ENCODE measurements at places on chromosomes 1 and 21.

GRCh38 chr1:10620776-10621175 lies 146.0 kb downstream of the PEX14 start:
- DNase-seq: no peak

- DNase-seq: no peak
Observed at GRCh38 chr1:172019976-172020375, 178.7 kb downstream of the DNM3 start.

DNA sequence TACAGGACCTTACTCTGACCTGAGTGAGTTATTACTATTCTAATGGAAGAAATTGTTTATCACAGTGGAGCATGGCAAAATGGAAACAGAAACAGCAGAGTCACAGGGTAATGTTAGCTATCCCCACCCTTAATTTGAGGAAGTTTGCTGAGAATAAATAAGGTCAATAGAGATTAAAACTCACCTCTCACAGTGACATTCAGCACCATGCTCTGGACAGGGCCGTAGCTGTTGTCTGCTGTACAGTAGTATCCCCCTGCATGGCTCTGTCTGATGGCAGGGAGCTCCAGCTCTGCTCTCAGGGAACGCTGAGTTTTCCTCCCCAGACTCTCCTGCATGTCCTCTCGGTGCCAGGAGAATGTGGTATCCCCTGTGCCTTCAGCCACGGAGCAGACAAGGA lies 11.9 kb downstream of the FCRL4 start:
- no peak for DNase-seq

DNA sequence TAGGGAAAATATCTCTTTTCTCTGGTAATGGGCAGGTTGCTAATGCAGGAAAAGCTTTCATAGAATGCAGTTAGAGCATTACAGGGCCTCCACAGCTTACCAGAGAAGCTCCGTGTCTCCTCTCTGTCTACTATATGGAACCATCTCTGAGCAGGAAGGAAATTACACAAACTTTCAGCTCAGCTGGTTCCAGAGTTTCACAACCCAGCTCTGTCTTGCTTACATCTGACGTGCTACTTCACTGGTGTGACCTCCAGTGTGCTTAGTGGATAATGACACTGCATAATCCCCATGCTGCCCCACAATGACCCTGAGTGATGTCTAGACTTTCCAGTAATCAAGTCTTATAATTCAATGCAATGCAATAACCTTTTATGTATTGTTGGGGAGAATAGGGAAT lies 4.3 kb upstream of the FGGY start:
- no peak for DNase-seq

- no peak for DNase-seq
Observed at GRCh38 chr1:160367516-160367900, 637 bp downstream of the NHLH1 start.

DNA sequence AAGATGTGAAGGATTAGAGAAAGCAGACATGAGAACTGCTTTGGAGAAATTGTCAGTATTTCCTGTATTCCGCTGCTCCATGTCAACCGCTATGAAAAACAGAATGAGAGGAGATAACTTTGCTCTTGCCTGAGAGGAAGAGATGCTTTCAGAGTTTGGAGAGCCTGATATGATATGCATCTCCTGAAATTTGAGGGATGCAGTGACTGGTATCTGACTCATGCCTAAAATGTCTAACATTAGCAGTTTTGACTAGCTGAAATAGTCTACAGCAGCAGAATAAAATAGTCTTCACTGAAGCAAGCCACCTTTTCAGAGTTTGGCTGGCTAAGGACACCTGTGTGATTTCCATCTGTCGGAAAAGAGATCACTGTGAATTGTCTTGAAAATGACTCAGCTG lies 165.8 kb upstream of the LRRC7 start:
- no peak for DNase-seq

DNA sequence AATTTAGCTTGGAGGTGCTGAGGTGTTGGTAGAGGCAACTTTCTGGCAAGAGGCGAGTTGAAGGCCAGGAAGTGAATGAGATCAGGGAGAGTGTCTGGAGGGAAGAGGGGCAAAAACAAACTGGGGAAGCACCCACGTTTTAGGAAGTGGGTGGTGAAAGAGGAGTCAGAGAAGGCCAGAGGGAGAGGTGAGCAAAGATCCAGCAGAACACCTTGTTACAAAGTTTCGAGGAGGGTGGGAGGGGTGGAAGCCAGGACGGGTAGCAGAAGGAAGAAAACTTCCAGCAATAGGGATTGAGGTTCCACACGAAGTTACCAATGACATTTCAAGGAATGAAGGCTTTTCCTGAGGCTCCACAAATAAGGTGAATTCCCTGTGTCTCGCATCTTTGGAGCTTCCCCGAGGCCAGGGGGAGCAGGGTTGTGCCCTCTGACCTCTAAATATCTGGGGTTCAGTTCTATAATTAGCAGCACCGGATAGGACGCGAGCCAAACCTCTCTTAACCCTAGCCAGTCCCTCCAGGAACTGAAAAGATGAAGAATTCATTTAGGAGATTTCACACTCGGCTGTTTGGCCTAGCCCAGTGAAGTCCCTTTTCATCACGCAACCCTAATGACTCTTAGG lies 578 bp upstream of the SESN2 start:
- DNase-seq: no peak

- DNase-seq: no peak
Observed at GRCh38 chr1:61307422-61308142, 225.2 kb downstream of the NFIA start.

DNA sequence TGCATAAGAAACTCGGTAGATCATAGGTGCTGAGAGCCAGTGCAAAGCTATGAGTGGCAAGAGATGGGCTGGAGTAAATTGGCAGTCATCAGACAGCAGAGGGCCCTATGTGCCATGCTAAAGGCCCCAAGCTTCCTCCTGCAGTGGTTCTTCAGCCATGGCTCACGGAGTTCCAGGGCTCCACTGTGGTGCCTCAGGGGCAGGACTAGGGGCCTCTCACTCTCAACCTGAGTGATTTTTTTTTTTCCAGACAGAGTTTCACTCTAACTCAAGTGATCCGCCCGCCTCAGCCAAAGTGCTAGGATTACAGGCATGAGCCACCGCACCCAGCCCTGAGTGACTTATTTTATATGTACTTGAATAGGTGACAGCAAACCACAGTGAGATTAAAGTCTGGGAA lies 10.4 kb upstream of the GJA8 start:
- DNase-seq: peak; percentile 69

DNA sequence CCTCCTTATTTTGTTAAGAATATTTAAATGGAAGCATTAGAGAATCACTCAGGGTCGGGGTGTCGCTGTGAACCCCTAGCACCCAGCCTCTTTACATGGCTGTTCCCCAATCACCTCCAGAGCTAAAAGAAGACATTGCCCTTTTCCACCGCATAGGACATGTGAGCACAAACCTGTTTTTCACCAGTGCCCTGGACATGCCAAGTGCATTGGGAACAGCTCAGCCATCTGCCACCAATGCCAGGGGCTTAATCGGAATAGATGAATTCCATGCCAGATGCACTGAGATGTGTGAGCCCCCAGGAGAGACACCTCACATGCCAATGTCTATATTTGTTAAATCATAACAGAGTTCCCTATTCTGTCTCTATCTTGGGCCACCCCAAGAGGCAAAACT lies 33.3 kb downstream of the EIF2D start:
- no peak for DNase-seq

DNA sequence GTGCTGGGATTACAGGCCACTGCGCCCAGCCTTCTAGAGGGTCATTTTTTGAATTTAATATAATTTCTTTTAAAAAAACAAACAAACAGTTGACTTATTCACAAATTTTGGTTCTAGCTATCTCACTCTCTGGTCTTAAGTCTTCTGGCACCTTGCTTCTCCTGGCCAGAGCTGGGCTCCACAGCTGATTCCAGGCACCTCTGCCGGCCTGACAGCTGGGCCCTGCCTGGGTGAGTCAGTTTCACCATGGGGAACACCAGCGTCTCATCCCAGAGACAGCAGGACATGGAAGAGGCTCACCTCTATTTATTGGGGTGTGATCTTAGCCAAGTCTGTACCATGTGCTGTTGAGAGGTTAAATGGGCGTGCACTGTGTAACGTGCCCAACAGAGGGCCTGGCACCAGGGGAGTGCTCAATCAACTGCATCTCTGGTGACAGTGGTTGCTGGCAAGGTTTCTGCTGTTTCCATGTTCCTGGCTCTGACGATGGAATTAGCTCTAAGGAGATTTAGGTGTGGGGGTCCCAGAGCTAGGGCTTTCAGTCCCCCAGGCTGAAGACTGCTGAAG lies 956 bp downstream of the CPLANE2 start:
- DNase-seq: no peak

DNA sequence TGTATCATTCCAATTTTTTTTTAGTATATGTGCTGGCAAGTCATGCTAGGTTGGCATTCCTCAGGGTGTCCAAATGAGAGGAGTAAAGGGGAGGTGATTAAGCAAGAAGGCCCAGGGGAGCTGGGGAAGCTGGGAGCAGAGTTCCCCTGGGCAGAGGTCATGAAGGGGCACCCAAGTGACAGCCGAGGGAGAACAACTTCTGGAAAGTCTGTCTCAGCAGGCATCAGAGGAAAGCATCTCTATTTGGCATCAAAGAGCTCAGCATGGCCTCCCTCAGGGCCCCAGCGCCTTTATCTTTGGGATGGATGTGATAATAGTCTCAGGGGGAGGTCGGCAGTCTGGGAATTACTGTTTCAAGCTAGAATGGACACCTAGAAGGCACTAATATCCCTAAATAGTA lies 5.0 kb upstream of the ENO1 start:
- DNase-seq: no peak

Measured in SHP77 treated with DMSO at 0.1 percent for 48 hours (cell line).